SK-MEL-5 (cell line): ENCODE measurements at places on chromosomes 16 and 17. TPM values are rescaled to one million over a fixed set of nuclear protein-coding genes. Genes with fewer than 3 reads are reported as not detected.

The NPIPA3 gene
- 0.26 and 1.8 TPM in 2 replicates for total RNA-seq

The FAM20A gene
- total RNA-seq, result 0.21 TPM in 1 of 2 replicates, not detected in the other

The TAF15 gene
- 17.4 and 18.7 TPM in 2 replicates for total RNA-seq

The TNK1 gene
- 0.24 TPM in 1 of 2 replicates, not detected in the other for total RNA-seq

The ACSM2A gene
- total RNA-seq, result not detected in 2 replicates

The TMEM114 gene
- not detected in 2 replicates for total RNA-seq

The CDH5 gene
- not detected in 2 replicates for total RNA-seq

The ASPA gene
- 0.59 and 1.8 TPM in 2 replicates for total RNA-seq

The ASPSCR1 gene
- total RNA-seq, result 80.5 and 81.9 TPM in 2 replicates

The SPNS2 gene
- 0.51 and 0.66 TPM in 2 replicates for total RNA-seq

The MT1E gene
- not detected in 2 replicates for total RNA-seq

The KCNG4 gene
- total RNA-seq, result 3.3 and 3.5 TPM in 2 replicates

The KRT28 gene
- total RNA-seq, result not detected in 2 replicates

The SLC13A2 gene
- not detected in 2 replicates for total RNA-seq

The SLFN14 gene
- total RNA-seq, result not detected in 2 replicates

The EPN3 gene
- total RNA-seq, result 0.03 TPM in 1 of 2 replicates, not detected in the other

The TMEM204 gene
- not detected in 2 replicates for total RNA-seq

The CLEC10A gene
- total RNA-seq, result not detected in 2 replicates

The CSH1 gene
- not detected in 2 replicates for total RNA-seq

The KCNJ18 gene
- total RNA-seq, result not detected in 2 replicates

The SPOP gene
- 28.4 and 41.4 TPM in 2 replicates for total RNA-seq

The CCL3 gene
- 0.26 TPM in 1 of 2 replicates, not detected in the other for total RNA-seq

The KRTAP3-2 gene
- not detected in 2 replicates for total RNA-seq

The BCL6B gene
- total RNA-seq, result not detected in 2 replicates

The SLC43A2 gene
- 2.0 and 3.4 TPM in 2 replicates for total RNA-seq

The CBFA2T3 gene
- total RNA-seq, result not detected in 2 replicates

The E2F4 gene
- 50.8 and 73.6 TPM in 2 replicates for total RNA-seq

The TSPAN10 gene
- total RNA-seq, result 70.6 and 85.2 TPM in 2 replicates

The CLEC19A gene
- not detected in 2 replicates for total RNA-seq

The SIRT7 gene
- 23.6 and 24.7 TPM in 2 replicates for total RNA-seq

The MFAP4 gene
- total RNA-seq, result not detected in 2 replicates

The ESRP2 gene
- total RNA-seq, result 0.11 TPM in 1 of 2 replicates, not detected in the other

The NGFR gene
- total RNA-seq, result 0.05 and 0.13 TPM in 2 replicates

The TAT gene
- not detected in 2 replicates for total RNA-seq

The TUBB3 gene
- 208 and 219 TPM in 2 replicates for total RNA-seq

The HS3ST3A1 gene
- total RNA-seq, result 0.11 and 0.24 TPM in 2 replicates

The PRCD gene
- 15.8 and 18.8 TPM in 2 replicates for total RNA-seq

The DRC3 gene
- total RNA-seq, result 1.1 and 1.2 TPM in 2 replicates

The KRT16 gene
- total RNA-seq, result not detected in 2 replicates

The CCDC154 gene
- 0.40 and 1.0 TPM in 2 replicates for total RNA-seq

The TM4SF5 gene
- not detected in 2 replicates for total RNA-seq

The ITGAX gene
- 1.2 and 1.6 TPM in 2 replicates for total RNA-seq

The KRTAP2-1 gene
- total RNA-seq, result not detected in 2 replicates

The TIGD7 gene
- total RNA-seq, result 2.8 and 3.6 TPM in 2 replicates

The CBLN1 gene
- total RNA-seq, result 0.08 and 0.13 TPM in 2 replicates
